Airway epithelial cell (primary cell): ENCODE measurements at places on chromosomes 2 and 18. TPM values are rescaled to one million over a fixed set of nuclear protein-coding genes. Genes with fewer than 3 reads are reported as not detected.

Gene SP110
- 10.1 and 12.2 TPM in 2 replicates for total RNA-seq

Gene NETO1
- total RNA-seq: 0.14 TPM in 1 of 2 replicates, not detected in the other

Gene MC2R
- not detected in 2 replicates for total RNA-seq

Gene FIGN
- 1.2 and 1.3 TPM in 2 replicates for total RNA-seq

Gene ATIC
- 47.8 and 49.5 TPM in 2 replicates for total RNA-seq

Gene STAT1
- total RNA-seq: 29.0 and 40.3 TPM in 2 replicates

Gene ADI1
- total RNA-seq: 39.6 and 50.1 TPM in 2 replicates

Gene SLC11A1
- total RNA-seq: 0.14 TPM in 1 of 2 replicates, not detected in the other

Gene POTEJ
- not detected in 2 replicates for total RNA-seq

Gene PID1
- total RNA-seq: 1.3 and 2.4 TPM in 2 replicates

Gene RNPEPL1
- 31.4 and 35.1 TPM in 2 replicates for total RNA-seq

Gene FAM98A
- 25.5 and 53.2 TPM in 2 replicates for total RNA-seq

Gene ITGA6
- 348 and 398 TPM in 2 replicates for total RNA-seq

Gene SPEG
- total RNA-seq: 7.5 and 9.0 TPM in 2 replicates

Gene B3GNT2
- total RNA-seq: 25.3 and 28.5 TPM in 2 replicates

Gene CBLN2
- total RNA-seq: not detected in 2 replicates

Gene SCN9A
- total RNA-seq: 0.42 and 0.71 TPM in 2 replicates

Gene LIMS2
- total RNA-seq: not detected in 2 replicates

Gene PTH2R
- total RNA-seq: not detected in 2 replicates

Gene FBXO15
- total RNA-seq: 1.1 TPM in 1 of 2 replicates, not detected in the other

Gene DNER
- total RNA-seq: 3.1 and 5.1 TPM in 2 replicates

Gene CPLX4
- not detected in 2 replicates for total RNA-seq

Gene SLC8A1
- 1.1 TPM in 2 replicates for total RNA-seq

Gene GLB1L
- 5.9 and 7.4 TPM in 2 replicates for total RNA-seq

Gene POTEC
- not detected in 2 replicates for total RNA-seq

Gene TEX44
- total RNA-seq: not detected in 2 replicates

Gene TMEM247
- not detected in 2 replicates for total RNA-seq

Gene PLGLB2
- total RNA-seq: not detected in 2 replicates

Gene PDK1
- total RNA-seq: 24.8 and 36.7 TPM in 2 replicates

Gene TRPM8
- not detected in 2 replicates for total RNA-seq

Gene DYNAP
- 0.14 TPM in 1 of 2 replicates, not detected in the other for total RNA-seq

Gene TDRD15
- total RNA-seq: not detected in 2 replicates

Gene SEPTIN10
- 35.5 and 53.3 TPM in 2 replicates for total RNA-seq

Gene TNS1
- total RNA-seq: 4.3 and 8.8 TPM in 2 replicates

Gene CCDC141
- not detected in 2 replicates for total RNA-seq

Gene NFE2L2
- 78.7 and 84.8 TPM in 2 replicates for total RNA-seq

Gene ELOA2
- not detected in 2 replicates for total RNA-seq

Gene ST6GAL2
- 0.23 TPM in 1 of 2 replicates, not detected in the other for total RNA-seq

Gene SRD5A2
- total RNA-seq: not detected in 2 replicates
